ENCODE measurements at places on chromosomes 7 and 10.

DNA sequence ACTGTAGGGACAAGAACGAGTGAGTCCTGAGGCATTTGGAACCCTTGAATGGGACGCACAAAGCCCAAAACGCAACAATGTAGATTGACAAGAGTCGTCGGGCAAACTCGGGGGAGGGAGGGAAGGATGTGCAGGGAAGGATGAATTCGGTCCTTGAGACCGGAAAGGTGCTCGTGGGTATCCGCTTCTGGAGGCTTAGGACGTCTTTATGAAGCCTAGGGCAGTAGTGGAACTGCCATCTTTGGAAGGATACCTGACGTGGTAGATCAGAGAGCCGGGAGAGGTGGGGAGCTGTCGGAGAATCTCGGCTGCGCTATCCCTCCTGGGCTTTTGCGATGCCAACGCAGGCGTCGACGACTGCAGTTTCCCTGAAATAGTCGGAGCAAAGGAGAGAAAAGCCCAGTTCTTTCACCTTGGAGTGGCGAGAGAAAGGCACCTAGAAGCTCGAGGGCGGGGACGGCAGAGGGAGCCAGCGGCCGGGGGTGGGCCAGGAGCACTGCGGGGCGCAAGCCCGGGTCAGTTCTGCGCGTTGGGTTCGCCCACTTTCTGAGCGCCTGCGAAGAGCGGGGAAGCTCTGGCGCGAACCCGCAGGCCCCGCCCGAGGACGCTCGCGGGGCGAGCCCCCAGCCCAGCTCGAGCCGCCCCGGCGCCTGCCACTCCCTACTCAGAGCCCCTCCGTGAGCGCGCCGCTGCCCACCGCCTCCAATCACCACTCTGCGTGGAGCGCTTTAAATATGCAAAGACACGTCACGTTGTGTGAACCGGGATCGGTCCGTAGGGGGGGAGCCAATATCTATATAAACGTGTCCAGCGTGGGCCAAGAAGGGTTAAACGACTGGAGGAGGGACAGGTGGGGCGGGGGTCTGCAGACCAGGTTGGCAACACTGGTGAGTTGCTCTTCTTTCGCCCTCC lies at the start of gene CYP26C1:
CYP26C1 (plus strand) TSS at position 824 of the 912 bp plus-strand sequence. CDS start 466 bp downstream, outside the sequence.
- no peak for DNase-seq

DNA sequence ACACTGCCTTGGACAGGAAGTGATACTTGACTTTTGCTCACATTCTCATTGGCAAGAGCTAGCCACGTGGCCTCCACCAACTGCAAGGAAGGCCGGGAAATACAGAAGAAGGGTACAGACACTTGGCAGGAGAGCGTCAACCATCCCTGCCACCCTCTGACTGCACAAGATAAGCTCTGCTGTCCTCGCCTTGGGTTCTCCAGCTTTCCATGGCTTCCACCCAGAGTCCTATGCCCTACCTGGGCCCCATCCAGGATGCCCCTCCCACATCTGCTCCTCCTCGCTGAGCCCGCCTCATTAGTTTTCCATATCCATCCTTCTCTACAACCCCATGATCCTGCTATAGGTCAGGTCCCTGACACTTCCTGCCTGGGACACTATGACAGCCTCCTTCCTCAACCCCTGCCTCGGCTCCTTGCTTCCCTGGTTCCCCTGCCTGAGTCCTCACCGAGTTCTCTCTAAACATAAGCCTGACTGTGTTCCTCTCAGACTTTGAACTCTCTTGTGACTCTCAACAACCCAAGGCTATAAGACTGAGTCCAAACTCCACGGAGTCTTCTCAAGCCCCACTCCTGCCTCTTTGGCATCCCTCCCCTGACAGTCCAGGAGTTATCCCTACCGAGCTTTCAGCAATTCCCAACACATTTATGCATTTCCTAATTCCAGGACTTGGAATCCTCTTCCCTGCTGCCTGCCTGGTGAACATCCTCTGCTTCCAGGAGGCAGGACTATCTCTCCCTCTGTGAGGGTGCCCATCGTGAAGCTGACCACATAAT lies 23.2 kb upstream of the GDF10 start:
- DNase-seq = no peak

DNA sequence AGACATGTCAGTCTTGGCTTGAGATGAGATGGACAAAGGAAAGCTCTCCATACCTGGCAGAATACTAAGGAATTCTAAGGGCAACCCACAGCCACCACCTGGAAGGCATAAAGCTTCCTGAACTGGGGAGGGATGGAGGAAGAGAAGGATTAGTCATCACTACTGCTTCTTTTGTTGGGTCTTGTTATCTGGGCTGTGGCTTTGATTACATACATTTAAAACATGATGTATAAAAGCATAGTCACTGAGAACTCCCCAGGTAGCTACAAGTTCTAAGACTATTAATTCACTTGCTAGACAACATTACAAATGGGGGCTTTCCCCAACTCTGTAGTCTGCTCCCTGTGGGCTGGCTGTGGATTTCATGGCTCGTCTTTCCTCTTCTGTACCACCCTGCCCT lies 58.2 kb downstream of the RBM33 start:
- no peak for DNase-seq

- no peak for DNase-seq
These were observed 111.3 kb downstream of the UBE2H start for GRCh38 chr7:129841465-129841864.

- DNase-seq = peak; percentile 89
These were observed 51.3 kb upstream of the NFE2L3 start for GRCh38 chr7:26100406-26101339.

- DNase-seq = no peak
These were observed at the start of gene FAM107B for GRCh38 chr10:14774797-14775196. Gene FAM107B (minus strand): TSS chr10:14774897. CDS start chr10:14774663, 234 bp downstream.

DNA sequence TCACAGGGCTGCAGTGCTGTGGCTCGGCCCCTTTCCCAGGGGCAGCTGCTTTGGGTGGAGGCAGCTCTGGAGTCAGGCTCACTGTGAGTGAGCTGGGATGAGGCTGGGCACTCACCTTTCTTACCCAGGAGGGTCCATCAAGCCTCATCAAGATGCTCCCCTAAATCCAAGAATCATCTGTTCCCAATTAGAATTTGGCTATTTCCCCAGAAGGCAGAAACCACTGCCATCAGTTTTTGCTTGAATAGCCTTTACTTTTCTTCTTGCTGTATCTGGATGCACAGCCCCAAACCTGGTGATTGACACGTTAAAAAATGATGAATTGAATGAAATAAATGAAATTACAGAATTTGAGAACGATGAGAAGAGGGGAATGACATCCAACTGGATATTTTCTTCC lies 74.3 kb upstream of the LYZL1 start:
- no peak for DNase-seq

GRCh38 chr7:42939457-42940240 lies 7.5 kb downstream of the MRPL32 start:
- DNase-seq = no peak

- DNase-seq = no peak
These were observed 178.4 kb downstream of the ARHGAP12 start for GRCh38 chr10:31749981-31750840.
